Thoracic aorta endothelial cell (primary cell): ENCODE measurements at places on chromosomes 4 and X. TPM values are rescaled to one million over a fixed set of nuclear protein-coding genes. Genes with fewer than 3 reads are reported as not detected.

Gene BCOR
- 19.5 and 21.5 TPM in 2 replicates for total RNA-seq

Gene GLRA2
- not detected in 2 replicates for total RNA-seq

Gene ADAM29
- not detected in 2 replicates for total RNA-seq

Gene DSPP
- not detected in 2 replicates for total RNA-seq

Gene P2RY10
- not detected in 2 replicates for total RNA-seq

Gene SMARCA5
- total RNA-seq, result 78.4 and 84.7 TPM in 2 replicates

Gene TKTL1
- under 0.01 TPM in 1 of 2 replicates, not detected in the other for total RNA-seq

Gene SRPX2
- 109 and 143 TPM in 2 replicates for total RNA-seq

Gene SH3TC1
- 124 and 155 TPM in 2 replicates for total RNA-seq

Gene TSPAN7
- total RNA-seq, result 12.0 and 15.1 TPM in 2 replicates

Gene INTS12
- total RNA-seq, result 22.6 and 22.7 TPM in 2 replicates

Gene KIAA0232
- 22.0 and 23.3 TPM in 2 replicates for total RNA-seq

Gene KLB
- total RNA-seq, result under 0.01 TPM in 1 of 2 replicates, not detected in the other

Gene CFP
- total RNA-seq, result 0.13 and 0.14 TPM in 2 replicates

Gene AKAP14
- not detected in 2 replicates for total RNA-seq

Gene GASK1B
- 187 and 196 TPM in 2 replicates for total RNA-seq

Gene PORCN
- total RNA-seq, result 6.1 and 8.5 TPM in 2 replicates
